ENCODE measurements at places on chromosomes 2 and 18.

GRCh38 chr2:15914596-15915385 is 25.6 kb upstream of the MYCN start:
- no peaks in the 10 kb centered on the region for H3K27me3 ChIP-seq
- no peaks in the 10 kb centered on the region for H3K4me1 ChIP-seq
- DNase-seq = no peak
- H3K27ac ChIP-seq = no peak overlapping the region

GRCh38 chr18:21167641-21168377 is 56.2 kb upstream of the ROCK1 start:
- H3K36me3 ChIP-seq = no peaks in the 10 kb centered on the region
- H3K4me3 ChIP-seq = no peak overlapping the region
- H3K27ac ChIP-seq = no peak overlapping the region
- DNase-seq = no peak
- no peaks in the 10 kb centered on the region for H3K27me3 ChIP-seq

GRCh38 chr18:6866552-6867085 is 137.1 kb downstream of the ARHGAP28 start:
- H3K36me3 ChIP-seq = no peaks in the 10 kb centered on the region
- peaks cover 6% of the 10 kb centered on the region for H3K27me3 ChIP-seq
- no peaks in the 10 kb centered on the region for H3K4me1 ChIP-seq
- H3K27ac ChIP-seq = no peak overlapping the region
- H3K4me3 ChIP-seq = no peak overlapping the region

GRCh38 chr2:110980339-110981062 is 140.2 kb upstream of the BCL2L11 start:
- no peak overlapping the region for H3K27ac ChIP-seq
- no peaks in the 10 kb centered on the region for H3K4me1 ChIP-seq
- no peak overlapping the region for H3K4me3 ChIP-seq
- DNase-seq = no peak

DNA sequence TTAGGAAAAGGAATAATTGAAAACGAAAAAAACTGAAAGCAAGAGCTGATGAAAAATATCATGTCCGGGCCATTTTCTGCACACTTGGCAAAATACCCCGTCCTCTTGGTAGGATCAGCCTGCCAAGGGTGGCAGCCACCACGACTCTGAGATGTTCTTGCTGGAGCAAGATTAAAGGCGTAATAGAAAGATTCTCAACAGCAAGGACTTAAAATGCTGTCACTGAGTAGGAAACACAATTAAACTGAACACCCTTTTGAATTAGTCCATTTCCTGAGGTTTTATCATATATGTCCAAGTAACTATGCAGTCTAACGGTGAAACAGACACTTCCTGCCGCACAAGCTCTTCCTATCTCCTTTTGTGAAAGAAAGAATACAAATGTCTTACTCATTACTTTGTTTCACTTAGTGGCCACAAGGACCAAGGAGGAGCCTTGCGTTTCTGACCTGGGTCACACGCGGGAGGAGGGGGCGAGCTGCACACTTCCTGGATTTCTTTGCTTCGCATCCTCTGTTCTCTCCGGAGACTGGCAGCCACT is 222.7 kb downstream of the PIEZO2 start:
- H3K27me3 ChIP-seq = no peaks in the 10 kb centered on the region
- H3K27ac ChIP-seq = peak overlapping the region; percentile 91
- DNase-seq = peak; percentile 73
- peaks cover 60% of the 10 kb centered on the region for H3K4me1 ChIP-seq
- H3K4me3 ChIP-seq = peak overlapping the region; percentile 60
- no peaks in the 10 kb centered on the region for H3K36me3 ChIP-seq

GRCh38 chr2:241680827-241681599 is 5.6 kb downstream of the DTYMK start:
- peak; percentile 99 for DNase-seq
- H3K36me3 ChIP-seq = peaks cover 9% of the 10 kb centered on the region
- peak overlapping the region; percentile 38 for H3K4me3 ChIP-seq
- peaks cover 30% of the 10 kb centered on the region for H3K4me1 ChIP-seq
- H3K27me3 ChIP-seq = no peaks in the 10 kb centered on the region

GRCh38 chr2:164447660-164448059 is 173.6 kb downstream of the GRB14 start:
- H3K27me3 ChIP-seq = 0 out of 2 replicates have a peak, but pooled peaks cover under 1% of the 10 kb centered on the region
- no peak overlapping the region for H3K4me3 ChIP-seq
- no peaks in the 10 kb centered on the region for H3K36me3 ChIP-seq

DNA sequence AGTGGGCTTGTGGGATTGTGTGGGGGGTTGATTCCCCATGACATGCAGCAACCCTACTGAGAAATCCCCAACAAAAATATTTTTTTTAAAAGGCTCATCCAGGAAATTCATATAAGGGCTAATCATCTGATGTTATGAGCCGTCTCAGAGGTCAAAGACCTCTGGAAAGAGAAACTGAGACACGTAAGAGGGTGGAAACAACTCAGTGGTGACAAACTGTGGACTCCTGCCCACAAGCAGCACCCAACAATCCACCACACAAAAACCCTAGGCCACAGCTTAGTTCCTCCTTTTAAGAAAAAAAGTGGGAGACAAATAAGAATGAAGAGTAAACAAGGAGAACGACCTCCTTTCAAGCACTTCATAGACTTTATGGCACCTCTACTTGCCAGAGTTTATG is 1096.1 kb upstream of the NRXN1 start:
- no peaks in the 10 kb centered on the region for H3K4me1 ChIP-seq
- no peaks in the 10 kb centered on the region for H3K27me3 ChIP-seq
- no peak overlapping the region for H3K27ac ChIP-seq
- no peaks in the 10 kb centered on the region for H3K36me3 ChIP-seq

- no peak overlapping the region for H3K4me3 ChIP-seq
- no peak overlapping the region for H3K27ac ChIP-seq
- H3K4me1 ChIP-seq = no peaks in the 10 kb centered on the region
- DNase-seq = no peak
Observed at GRCh38 chr2:68403199-68403644, 38.1 kb downstream of the PLEK start.
